ENCODE measurements at places on chromosomes 1 and 21. TPM values are rescaled to one million over a fixed set of nuclear protein-coding genes. Genes with fewer than 3 reads are reported as not detected.

The NRIP1 gene
- 104 TPM for total RNA-seq

The BLACAT1 gene
- total RNA-seq, result not detected

The PLPPR4 gene
- total RNA-seq, result 23.8 TPM

The C1orf141 gene
- total RNA-seq, result not detected

The KCNA10 gene
- total RNA-seq, result not detected

The CD34 gene
- 42.5 TPM for total RNA-seq

The WDR64 gene
- total RNA-seq, result not detected

The MFSD2A gene
- 0.95 TPM for total RNA-seq

The CSRP1 gene
- total RNA-seq, result 719 TPM

The SLAMF1 gene
- total RNA-seq, result 0.21 TPM

The PODN gene
- total RNA-seq, result 17.1 TPM

The OR2AK2 gene
- total RNA-seq, result not detected

The CD48 gene
- 7.0 TPM for total RNA-seq

The LCE1B gene
- total RNA-seq, result not detected

The LMNA gene
- 224 TPM for total RNA-seq

The SLFNL1 gene
- 0.69 TPM for total RNA-seq

The TAL1 gene
- 4.2 TPM for total RNA-seq

The HHIPL2 gene
- 0.53 TPM for total RNA-seq
